ENCODE measurements at places on chromosomes 6 and 20.

GRCh38 chr20:13284830-13285229, 63.8 kb downstream of the ISM1 start:
- DNase-seq: no peak

DNA sequence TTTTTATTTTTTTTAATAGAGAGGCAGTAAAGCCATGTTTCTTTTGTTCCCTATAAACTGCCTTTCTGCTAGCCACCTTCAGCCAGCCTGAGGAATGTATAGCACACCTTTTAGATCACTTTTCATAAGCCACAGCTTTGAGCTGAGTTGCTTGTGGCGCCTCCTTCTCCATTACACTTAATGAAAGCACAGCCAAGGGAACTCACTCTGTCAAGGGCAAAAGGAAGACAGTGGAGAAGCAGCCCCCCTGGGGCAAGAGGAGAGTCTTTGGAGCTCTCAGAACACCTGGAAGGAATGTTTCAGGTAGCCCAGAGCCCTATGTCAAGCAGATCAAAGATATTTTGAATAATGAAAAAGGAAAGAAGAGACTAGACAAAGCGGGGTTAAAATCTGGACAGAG, 235.1 kb downstream of the CLIC5 start:
- no peak for DNase-seq

DNA sequence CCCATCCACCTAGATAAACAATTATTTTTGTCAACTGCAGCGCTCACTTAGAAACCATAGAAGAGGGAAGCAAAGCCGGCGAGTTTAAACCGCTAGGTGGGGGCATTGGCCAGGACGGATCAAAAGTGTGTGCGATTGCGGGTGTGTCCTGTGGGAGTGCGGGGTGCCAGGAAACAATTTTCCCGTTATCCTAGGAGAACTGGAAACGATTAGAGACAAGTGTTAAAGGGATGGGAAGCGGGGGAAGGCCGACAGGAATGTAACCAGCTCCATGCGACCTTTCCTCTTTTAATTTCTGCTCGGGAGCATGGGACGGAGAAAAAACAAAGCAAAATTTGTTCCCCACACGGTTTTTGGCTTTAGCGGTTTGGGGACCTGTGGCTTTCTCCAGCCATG, 2.8 kb upstream of the HTR1B start:
- no peak for DNase-seq

DNA sequence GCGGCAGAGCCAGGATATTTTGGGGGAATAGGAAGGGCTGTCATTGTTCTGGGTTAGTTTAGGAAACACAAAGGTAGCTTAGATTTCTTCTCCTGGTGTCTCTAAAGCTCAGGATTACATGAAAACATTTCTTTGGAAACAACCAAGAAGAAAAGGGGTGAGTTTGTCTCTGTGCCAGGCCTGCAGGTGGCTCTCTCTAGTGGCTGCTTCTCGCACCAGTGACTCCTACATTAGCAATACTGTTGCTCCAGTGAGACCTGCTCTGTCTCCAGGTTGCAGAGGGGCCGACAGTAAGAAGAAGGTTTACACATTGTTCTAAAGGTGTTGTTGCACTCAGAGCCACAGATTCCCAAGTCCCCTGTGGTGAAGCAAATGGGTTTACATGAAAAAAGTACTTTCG, 104.6 kb upstream of the GLP1R start:
- DNase-seq: no peak

- DNase-seq: no peak
These were observed 139.0 kb downstream of the MAP3K4 start for GRCh38 chr6:161130541-161130940.

DNA sequence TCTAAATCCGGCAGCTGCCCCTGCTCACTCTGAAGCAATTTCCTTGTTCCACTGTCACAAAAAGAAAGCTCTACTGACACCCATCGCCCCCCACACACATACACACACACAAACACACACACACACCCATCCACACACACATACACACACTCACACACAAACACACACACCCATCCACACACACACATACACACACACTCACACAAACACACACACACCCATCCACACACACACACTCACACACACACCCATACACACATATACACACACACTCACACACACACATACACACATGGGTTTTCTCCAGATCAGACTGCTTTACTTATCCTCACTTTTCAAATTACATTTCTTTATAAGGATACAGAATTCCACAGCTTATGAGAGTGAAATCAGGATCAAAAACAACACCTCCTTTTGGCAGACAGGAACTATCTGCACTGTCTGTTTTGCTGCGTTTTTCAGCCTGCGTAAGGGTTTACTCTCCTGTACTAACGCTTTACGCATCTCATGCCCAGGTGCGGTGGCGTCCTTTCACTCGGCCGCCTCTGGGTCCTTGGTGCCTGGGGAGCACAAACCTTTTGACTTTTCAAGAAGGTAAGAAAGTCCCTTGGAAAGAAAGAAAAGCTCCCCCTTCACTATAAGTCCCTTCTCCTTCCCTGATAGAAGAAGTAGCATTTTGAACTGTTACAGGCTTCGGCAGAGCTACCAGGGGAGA, 8.0 kb downstream of the DACT2 start:
- no peak for DNase-seq

DNA sequence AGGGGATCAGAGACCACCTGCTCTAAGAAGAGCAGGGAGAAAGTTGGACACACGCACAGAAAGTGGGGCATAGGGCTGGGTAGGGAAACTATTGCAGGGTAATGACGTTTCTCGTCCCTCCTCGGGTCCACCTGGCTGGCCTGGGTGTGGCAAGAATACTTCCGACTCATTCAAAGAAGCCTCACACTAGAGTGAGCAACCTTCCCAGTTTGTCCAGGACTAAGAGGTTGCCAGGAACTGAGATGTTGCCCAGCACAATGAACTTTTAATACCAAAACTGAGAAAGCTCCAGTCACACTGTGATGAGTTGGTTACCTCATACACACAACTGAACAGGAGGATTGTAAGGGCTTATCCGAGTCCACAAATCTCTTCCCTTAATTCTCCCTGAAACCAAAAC, 74.5 kb upstream of the ADGRF1 start:
- no peak for DNase-seq

All from activated naive CD4-positive, alpha-beta T cell (primary cell).